ENCODE measurements at places on chromosomes 6 and 20.

DNA sequence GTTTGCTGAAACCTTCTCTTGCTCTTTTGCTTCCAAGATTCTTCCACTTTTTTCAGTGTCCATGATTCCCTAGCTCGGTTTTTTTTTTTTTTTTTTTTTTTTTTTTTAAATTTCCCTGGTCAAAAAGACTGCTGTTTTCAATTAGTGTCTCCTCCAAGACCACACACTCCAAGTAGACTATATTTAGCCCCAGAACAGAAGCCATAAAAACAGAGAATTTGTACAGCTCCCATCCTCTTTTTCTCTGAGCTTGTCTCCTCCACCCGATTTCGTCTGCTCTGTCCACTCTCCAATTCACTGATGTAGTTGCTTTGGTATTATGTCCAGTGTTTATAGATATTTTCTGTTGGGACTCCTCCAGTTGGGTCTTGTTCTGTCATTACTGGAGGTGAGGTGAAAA, 37.6 kb downstream of the RSPH3 start:
- no peak for DNase-seq

- no peak for DNase-seq
Measured at GRCh38 chr6:139325125-139325524, 33.3 kb upstream of the TXLNB start.

DNA sequence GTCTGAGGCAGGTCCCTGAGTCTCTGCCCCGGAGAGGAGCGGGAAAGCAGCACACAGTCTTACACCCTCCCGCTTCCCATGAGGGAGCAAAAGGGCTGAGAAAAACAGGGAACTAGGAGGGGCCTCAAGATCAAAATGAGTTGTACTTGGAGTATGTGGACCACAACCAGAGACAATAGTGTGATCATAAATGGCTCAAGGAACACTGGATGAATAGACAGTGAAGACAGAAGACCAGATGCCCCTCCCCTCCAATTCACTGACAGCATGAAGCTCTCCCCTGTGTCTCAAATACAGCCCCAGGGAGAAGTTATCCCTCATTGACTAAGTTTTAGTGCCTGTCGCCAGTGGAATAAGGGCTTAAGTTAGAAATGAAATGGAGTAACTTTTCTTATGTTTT, 191.0 kb downstream of the TFAP2A start:
- DNase-seq: no peak

- no peak for DNase-seq
Measured at GRCh38 chr6:75409928-75410327, 83.7 kb downstream of the FILIP1 start.

GRCh38 chr6:64874776-64875175, 832.2 kb downstream of the EYS start:
- DNase-seq: no peak

- no peak for DNase-seq
Measured at GRCh38 chr6:53412751-53413150, 64.0 kb upstream of the ELOVL5 start.

DNA sequence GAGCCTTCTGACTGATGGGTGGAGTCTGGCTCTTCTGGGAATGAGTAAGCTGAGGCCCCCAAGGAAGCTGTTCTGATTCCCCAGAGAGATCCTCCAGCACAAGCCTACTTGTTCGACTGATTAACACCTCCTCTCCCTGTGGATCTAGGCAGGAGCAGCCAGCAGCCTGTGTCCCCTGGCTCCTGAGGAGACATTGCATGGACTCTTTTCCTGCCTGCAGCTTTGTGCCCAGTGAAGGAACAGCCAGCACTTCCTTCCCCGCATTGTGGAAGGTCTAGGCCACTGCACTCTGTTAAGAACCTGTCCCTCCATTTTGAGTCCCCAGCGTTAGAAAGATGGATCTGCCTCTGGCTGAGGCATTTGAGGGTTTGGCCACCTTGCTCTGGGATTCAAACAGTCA, 29.1 kb downstream of the LRFN2 start:
- no peak for DNase-seq

DNA sequence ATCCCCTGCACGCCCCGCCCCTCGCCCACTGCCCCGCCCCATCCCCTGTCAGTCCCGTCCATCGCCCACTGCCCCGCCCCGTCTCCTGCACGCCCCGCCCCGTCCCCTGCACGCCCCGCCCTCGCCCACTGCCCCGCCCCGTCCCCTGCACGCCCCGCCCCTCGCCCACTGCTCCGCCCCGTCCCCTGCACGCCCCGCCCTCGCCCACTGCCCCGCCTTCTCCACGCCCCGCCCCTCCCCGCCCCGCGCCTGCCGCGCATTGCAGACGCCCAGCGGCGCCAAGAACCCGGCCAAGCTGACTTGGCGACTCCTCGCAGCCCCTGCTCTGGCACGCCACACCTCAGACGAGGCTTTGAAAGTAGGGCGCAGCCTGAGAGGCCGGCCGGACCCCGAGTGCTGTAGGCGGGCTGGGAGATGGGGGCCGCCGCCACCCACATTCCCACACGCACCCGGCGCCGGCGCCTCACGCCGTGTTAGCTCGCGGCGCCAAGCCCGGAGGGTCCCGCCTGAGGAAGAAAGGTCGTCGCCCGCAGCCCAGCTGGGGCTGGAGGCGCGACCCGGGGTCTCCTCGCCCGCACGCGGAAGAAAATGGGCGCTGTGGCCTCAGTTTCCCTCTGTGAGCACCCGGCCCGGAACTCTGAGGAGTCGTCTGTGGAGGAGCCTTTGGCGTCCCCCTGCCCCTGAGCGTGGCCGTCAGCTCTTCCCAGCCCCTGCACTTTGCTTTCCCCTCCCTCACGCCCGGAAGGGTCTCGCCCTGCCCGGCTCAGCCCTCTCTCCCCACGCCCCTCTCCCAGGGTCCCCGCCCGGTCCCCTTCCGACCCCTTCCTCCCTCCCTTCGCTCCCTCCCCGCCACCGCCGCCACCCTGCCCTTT, at the start of gene RAD21L1:
Gene RAD21L1 (plus strand): TSS at position 262 of the 872 bp plus-strand sequence. CDS start 2,410 bp downstream, outside the sequence.
- DNase-seq: peak; percentile 61

DNA sequence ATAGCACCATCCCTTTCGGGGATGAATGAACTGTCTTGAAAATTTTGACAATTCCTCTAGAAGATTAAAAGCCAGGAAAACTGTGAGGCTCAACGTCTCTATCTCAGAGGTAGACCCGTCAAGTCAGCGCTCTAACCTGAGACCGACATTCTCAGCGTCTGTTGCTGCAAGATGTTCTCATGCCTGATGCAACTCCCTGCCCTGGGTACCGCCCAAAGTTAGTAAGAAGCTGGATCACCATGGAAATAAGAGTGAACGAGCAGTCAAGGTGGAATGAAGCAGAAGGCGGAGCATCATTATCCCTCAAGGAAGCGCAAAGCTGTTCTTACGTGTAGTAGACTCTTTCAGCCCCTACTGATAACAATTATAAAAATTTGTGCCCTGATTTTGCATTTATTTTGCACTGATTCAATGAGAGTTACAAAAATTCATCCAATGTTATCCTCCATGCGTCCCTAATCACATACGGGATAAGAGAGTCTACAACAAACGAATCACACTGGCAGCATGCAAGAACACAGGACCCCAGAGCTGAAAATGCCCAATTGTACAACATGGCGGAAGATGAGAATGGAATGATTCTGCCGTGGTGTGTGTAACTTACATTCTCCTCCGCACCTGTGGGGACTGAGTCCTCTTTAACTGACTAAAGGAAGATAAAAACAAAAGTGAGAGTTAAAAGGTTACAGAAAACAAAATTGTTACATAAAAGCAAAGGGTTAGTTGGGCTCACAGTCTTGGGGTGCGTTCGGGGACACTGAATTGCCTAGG, 95.4 kb downstream of the BCAS1 start:
- no peak for DNase-seq

- DNase-seq: no peak
Measured at GRCh38 chr6:4678506-4679300, 97.5 kb upstream of the CDYL start.

DNA sequence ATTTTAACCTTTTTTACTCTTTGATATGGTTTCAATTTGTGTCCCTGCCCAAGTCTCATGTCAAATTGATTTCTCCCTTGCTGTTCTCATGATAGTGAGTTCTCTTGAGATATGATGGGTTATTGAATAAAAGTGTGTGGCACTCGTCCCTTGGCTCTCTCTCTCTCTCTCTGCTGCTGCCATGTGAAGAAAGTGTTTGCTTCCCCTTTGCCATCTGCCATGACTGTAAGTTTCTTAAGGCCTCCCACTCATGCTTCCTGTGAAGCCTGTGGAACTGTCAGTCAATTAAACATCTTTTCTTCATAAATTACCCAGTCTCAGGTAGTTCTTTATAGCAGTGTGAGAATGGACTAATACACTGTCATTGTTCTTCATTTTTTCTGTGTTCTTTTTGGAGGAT, 48.5 kb downstream of the LIN28B start:
- no peak for DNase-seq

DNA sequence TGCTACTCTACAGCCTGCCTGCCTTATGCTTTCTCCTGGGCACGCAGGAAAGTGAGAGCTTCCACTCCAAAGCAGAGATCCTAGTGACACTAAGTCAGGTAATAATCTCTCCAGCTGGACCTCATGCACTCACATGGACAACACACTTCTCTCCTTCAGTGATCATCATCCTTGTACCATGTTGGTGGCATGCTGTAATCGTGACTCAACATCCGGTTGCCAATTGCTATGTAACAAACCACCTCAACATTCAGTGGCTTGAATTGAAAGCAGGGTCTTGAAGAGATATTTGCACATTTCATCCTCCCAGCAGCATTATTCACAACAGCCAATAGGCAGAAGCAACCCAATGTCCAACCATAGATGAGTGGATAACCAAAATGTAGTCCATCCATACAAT, 40.3 kb upstream of the PPP1R3G start:
- DNase-seq: no peak

GRCh38 chr6:154319231-154319858, 37.3 kb downstream of the IPCEF1 start:
- no peak for DNase-seq

DNA sequence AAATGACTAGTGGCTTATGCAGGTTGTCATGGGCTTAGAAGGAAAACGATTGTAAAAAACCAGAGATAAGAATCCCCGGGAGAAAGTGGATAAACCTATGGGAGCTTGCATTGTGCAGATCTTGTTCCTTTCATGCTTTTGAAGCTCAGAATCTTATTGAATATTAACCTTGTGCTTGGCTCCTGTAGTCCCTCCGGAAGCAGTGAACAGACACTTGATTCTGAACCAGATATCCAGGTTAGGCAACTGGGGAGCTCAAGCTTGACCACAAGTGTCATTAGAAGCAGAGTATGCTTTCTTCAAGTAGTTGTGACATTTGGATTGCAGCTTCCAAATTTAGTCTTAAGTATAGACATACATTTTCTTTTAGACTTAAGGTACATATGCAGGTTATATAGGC, 212.6 kb upstream of the MOCS1 start:
- no peak for DNase-seq

- DNase-seq: no peak
Measured at GRCh38 chr20:8571611-8572010, 439.5 kb downstream of the PLCB1 start.

DNA sequence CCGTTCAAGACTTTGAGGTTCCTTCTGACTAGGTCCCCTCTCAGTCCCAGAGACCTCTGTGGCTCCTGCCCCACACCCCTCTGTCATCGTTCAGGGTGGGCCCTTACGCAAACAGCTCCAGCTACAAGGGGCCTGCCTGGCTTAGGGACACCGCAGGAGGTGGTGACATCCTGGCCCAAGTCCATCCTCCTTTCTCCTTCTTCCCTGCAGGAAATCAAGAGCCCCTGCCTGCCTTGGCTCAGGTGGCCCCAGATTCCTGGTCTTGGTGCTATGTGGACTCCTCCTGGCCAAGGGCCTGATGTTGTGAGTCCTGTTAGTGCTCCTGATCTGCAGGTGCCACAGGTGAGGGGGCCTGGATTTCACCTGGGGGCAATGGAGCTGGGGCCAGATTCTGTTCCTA, 8.1 kb downstream of the TREML4 start:
- no peak for DNase-seq

GRCh38 chr6:10177704-10178103, 237.2 kb downstream of the TFAP2A start:
- DNase-seq: no peak

GRCh38 chr6:9292975-9293374, 857.6 kb upstream of the SLC35B3 start:
- no peak for DNase-seq

- DNase-seq: no peak
Measured at GRCh38 chr20:37142708-37143107, 36.4 kb upstream of the RPN2 start.

DNA sequence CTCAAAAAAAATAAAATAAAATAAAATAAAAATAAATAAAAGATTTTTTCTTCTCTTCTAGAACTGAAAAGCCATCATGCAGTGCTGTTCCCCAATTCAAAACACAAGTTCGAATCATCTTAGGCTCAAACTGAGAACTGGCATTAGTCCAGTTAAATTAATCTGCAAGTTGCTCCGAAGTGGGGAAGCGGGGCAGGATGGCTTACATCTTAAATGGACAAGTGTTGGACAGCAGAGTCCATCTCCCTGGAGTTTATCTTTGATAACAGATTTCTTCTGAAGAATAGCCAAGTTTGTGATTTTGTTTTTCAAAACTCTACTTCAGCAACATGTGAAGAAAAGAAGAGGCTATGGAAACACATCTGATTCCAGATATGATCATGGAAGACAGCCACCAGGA, 111.3 kb upstream of the ASF1A start:
- DNase-seq: no peak

DNA sequence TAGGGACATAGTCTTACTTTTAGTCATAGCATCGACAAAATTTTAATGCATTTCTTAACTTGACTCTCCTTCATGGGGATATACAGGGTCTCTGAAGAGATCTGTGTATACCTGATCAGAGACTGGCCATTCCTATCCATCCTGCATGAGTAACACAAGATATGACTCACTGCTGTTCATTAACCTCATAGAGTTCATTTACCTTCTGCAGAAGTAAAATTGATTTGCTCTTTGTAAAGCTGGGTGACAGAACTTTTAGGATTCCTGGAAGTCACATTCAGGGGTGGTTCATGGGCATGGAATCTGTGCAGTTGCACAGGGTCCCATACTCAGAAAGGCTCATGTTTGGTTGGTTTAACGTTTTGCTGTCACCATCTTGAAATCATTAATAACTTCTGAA, 53.2 kb downstream of the PDE7B start:
- DNase-seq: no peak

DNA sequence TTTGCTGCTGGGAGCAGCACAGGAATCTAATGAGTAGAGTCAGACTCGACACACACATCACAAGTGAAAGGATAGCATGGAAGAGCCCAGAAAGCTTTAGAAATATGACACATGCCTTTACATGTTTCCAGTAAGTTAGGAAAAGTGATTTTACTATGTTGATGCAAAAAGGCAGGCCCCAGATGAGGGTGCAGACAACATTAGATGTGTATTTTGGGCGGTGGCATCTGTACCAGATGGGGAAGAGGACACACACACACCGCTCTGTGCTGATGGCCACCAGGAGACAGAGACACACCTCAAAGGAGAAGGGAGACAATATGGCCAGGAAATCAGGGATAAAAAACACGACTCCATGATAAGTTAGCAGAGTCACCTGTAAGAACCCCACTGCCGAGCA, 625 bp downstream of the MAS1L start:
- DNase-seq: no peak

- no peak for DNase-seq
Measured at GRCh38 chr20:20547876-20548266, 164.6 kb downstream of the RALGAPA2 start.
